Mesothelial cell of epicardium (in vitro differentiated cells): ENCODE measurements at places on chromosomes 16 and 17. TPM values are rescaled to one million over a fixed set of nuclear protein-coding genes. Genes with fewer than 3 reads are reported as not detected.

Gene CTRB2
- not detected in 3 replicates for total RNA-seq

Gene PPL
- total RNA-seq = 36.0 to 37.1 TPM (median 36.8 TPM) in 3 replicates

Gene CAVIN1
- 53.3 to 54.3 TPM (median 53.9 TPM) in 3 replicates for total RNA-seq

Gene OTOP2
- not detected in 3 replicates for total RNA-seq

Gene AFMID
- total RNA-seq = 24.1 to 32.3 TPM (median 27.6 TPM) in 3 replicates

Gene NUPR1
- total RNA-seq = 12.3 to 13.9 TPM (median 13.3 TPM) in 3 replicates

Gene ZPBP2
- total RNA-seq = not detected in 3 replicates

Gene FSCN2
- total RNA-seq = 13.0 to 17.3 TPM (median 13.3 TPM) in 3 replicates

Gene KIAA0753
- total RNA-seq = 36.1 to 45.3 TPM (median 41.1 TPM) in 3 replicates

Gene C17orf67
- 3.5 to 3.9 TPM (median 3.8 TPM) in 3 replicates for total RNA-seq

- H3K27me3 ChIP-seq = peaks cover 25% of the 10 kb centered on the region
- H3K36me3 ChIP-seq = no peaks in the 10 kb centered on the region
- H3K4me3 ChIP-seq = no peak overlapping the region
Observed at GRCh38 chr17:3688852-3689261, 7.1 kb downstream of the P2RX5 start.

- H3K27ac ChIP-seq = no peak overlapping the region
- peaks cover 16% of the 10 kb centered on the region for H3K27me3 ChIP-seq
- DNase-seq = no peak
- no peak overlapping the region for H3K4me3 ChIP-seq
Observed at GRCh38 chr17:34067011-34067410, 188.1 kb upstream of the CCL2 start.

DNA sequence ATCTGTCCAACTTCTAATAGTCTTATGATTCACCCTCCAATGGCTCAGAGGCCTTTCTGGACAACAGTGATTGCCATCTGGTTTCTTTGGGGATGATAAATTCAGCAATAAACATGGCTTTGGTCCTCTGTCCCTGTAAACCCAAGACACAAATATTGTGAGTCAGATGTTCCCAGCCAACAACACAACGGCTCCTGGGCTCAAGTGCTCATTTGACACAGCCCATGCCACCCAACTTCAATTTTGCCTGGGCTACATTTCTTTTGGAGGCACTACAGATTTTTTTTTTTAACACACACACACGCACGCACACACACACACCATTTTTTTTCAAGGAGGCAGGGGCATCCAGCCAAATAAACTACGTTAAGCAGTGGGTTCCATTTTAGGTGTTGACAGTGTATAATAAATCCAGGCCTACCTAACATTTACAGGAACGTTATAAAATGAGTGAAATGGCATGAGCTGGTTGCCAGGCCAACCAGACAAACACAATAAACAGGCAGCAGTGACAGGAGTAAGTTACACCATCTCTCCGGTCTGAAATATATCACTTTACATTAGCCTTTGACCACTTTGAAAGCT is 939.9 kb upstream of the SOX9 start:
- peaks cover 13% of the 10 kb centered on the region for H3K4me1 ChIP-seq
- no peaks in the 10 kb centered on the region for H3K27me3 ChIP-seq
- DNase-seq = no peak
- no peak overlapping the region for H3K4me3 ChIP-seq
- H3K36me3 ChIP-seq = no peaks in the 10 kb centered on the region
- peak overlapping the region; percentile 69 for H3K27ac ChIP-seq

DNA sequence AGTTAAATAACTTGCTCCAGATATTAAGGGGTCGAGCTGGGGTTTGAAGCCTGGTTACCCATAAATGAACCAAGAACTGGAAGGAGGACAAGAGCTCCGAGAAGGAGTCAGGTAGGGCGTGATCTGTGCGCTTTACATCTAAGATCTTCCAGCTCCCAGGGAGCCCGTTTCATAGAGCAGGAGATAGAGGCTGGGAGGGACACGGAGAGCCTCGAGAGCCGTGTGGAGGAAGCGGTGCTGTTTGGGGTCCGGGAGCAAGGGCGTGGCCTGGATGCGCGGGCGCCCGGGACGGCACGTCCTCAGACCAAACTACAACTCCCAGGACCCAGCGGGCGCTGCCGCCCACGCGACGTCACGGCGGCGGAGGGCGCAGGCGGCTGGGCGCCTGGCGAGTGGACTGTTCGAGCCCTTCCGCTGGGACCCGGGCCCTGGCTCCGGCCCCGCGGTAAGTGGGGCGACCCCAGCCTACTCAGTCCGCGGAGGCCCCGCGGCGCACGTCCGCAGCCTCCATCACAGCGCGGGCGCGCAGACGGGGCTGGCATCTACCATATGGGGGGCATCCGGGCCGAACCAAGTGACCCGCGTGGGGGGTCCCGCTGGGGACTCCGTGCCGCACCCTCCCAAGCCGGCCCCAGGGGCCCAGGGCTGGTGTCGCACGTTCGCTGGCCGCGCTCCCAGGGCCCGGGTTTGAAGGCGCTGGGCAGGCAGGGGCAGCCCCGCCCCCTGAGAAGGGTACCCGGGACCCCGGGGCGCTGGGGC is at the start of gene BCKDK:
TSS of gene BCKDK (plus strand) at position 352 of the 759 bp plus-strand sequence. CDS start 838 bp downstream, outside the sequence.
- no peak for DNase-seq

GRCh38 chr17:7538891-7539545 is 9.8 kb upstream of the TNFSF12 start:
- H3K27me3 ChIP-seq = peaks cover 18% of the 10 kb centered on the region
- no peaks in the 10 kb centered on the region for H3K36me3 ChIP-seq
- H3K4me1 ChIP-seq = no peaks in the 10 kb centered on the region
- no peak overlapping the region for H3K4me3 ChIP-seq

GRCh38 chr16:24051125-24051524 is 205.0 kb upstream of the CACNG3 start:
- DNase-seq = no peak
- no peaks in the 10 kb centered on the region for H3K36me3 ChIP-seq
- peaks cover 75% of the 10 kb centered on the region for H3K27me3 ChIP-seq
- H3K4me3 ChIP-seq = no peak overlapping the region

- peaks cover 15% of the 10 kb centered on the region for H3K36me3 ChIP-seq
- no peaks in the 10 kb centered on the region for H3K27me3 ChIP-seq
- DNase-seq = peak; percentile 47
Observed at GRCh38 chr16:21159281-21159951, 942 bp downstream of the LDAF1 start.

- H3K4me3 ChIP-seq = no peak overlapping the region
- peaks cover 20% of the 10 kb centered on the region for H3K4me1 ChIP-seq
- H3K27me3 ChIP-seq = peaks cover 1% of the 10 kb centered on the region
- no peaks in the 10 kb centered on the region for H3K36me3 ChIP-seq
Observed at GRCh38 chr16:12097523-12098428, 121.2 kb downstream of the SNX29 start.

DNA sequence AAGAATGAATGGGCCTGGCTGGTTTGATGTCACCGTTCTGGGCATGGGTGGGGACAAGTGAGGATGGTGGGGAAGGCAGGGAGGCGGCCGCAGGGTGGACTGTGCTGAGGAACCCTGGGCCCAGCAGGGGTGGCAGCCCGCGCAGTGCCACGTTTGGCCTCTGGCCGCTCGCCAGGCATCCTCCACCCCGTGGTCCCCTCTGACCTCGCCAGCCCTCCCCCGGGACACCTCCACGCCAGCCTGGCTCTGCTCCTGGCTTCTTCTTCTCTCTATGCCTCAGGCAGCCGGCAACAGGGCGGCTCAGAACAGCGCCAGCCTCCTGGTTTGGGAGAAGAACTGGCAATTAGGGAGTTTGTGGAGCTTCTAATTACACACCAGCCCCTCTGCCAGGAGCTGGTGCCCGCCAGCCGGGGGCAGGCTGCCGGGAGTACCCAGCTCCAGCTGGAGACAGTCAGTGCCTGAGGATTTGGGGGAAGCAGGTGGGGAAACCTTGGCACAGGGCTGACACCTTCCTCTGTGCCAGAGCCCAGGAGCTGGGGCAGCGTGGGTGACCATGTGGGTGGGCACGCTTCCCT is 6.5 kb upstream of the SERPINF1 start:
- no peak for DNase-seq
- no peaks in the 10 kb centered on the region for H3K27me3 ChIP-seq
- no peaks in the 10 kb centered on the region for H3K36me3 ChIP-seq
- H3K4me1 ChIP-seq = peaks cover 7% of the 10 kb centered on the region

- no peak for DNase-seq
- H3K27me3 ChIP-seq = peaks cover 4% of the 10 kb centered on the region
- peaks cover 4% of the 10 kb centered on the region for H3K4me1 ChIP-seq
- no peak overlapping the region for H3K4me3 ChIP-seq
Observed at GRCh38 chr16:17101646-17102045, 369.1 kb downstream of the XYLT1 start.

- peak overlapping the region; percentile 94 for H3K27ac ChIP-seq
- no peak for DNase-seq
- peak overlapping the region; percentile 23 for H3K4me3 ChIP-seq
- H3K4me1 ChIP-seq = peaks cover 18% of the 10 kb centered on the region
- no peaks in the 10 kb centered on the region for H3K27me3 ChIP-seq
Observed at GRCh38 chr17:76791053-76791980, 53.4 kb downstream of the MFSD11 start.

- H3K4me1 ChIP-seq = peaks cover 24% of the 10 kb centered on the region
- H3K27ac ChIP-seq = peak overlapping the region; percentile 53
Observed at GRCh38 chr17:38415250-38416194, 12.7 kb upstream of the ARHGAP23 start.

GRCh38 chr17:73390221-73390620 is 78.4 kb upstream of the CDC42EP4 start:
- no peak for DNase-seq
- H3K4me1 ChIP-seq = no peaks in the 10 kb centered on the region
- no peak overlapping the region for H3K4me3 ChIP-seq
- no peak overlapping the region for H3K27ac ChIP-seq
- peaks cover 4% of the 10 kb centered on the region for H3K36me3 ChIP-seq

- H3K27me3 ChIP-seq = no peaks in the 10 kb centered on the region
- H3K4me3 ChIP-seq = peak within 1 kb of the TSS; percentile 10
- H3K4me1 ChIP-seq = peaks cover 74% of the 10 kb centered on the region
- no peak for DNase-seq
- no peaks in the 10 kb centered on the region for H3K36me3 ChIP-seq
Observed at GRCh38 chr17:48530887-48531272, at the start of gene HOXB1. Gene HOXB1 (minus strand): TSS chr17:48531011. CDS start chr17:48530904, 107 bp downstream.

DNA sequence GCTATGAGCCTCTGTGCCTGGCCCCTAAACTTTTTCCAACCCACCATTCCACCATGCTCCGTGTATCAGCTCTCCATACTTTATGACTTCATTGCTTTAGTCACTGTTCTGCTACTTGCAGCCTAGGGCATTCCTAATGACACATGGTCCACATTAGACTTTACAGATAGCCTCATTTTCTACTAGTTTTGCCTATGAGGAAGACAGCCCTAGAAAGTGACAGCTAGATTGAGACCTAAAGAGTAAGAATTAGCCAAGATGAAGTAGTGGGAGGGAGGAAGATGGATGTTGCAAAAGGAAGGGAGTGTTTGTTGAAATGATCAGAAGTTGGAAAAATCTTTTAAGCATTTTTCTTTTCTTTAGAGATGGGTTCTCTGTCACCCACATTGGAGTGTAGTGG is 11.0 kb downstream of the C16orf54 start:
- H3K27me3 ChIP-seq = no peaks in the 10 kb centered on the region
- no peak overlapping the region for H3K4me3 ChIP-seq
- H3K36me3 ChIP-seq = no peaks in the 10 kb centered on the region
- peaks cover 7% of the 10 kb centered on the region for H3K4me1 ChIP-seq

- no peaks in the 10 kb centered on the region for H3K36me3 ChIP-seq
- no peak overlapping the region for H3K4me3 ChIP-seq
- no peak overlapping the region for H3K27ac ChIP-seq
- no peak for DNase-seq
- peaks cover 43% of the 10 kb centered on the region for H3K27me3 ChIP-seq
Observed at GRCh38 chr17:34389126-34389750, 26.2 kb upstream of the CCL1 start.

DNA sequence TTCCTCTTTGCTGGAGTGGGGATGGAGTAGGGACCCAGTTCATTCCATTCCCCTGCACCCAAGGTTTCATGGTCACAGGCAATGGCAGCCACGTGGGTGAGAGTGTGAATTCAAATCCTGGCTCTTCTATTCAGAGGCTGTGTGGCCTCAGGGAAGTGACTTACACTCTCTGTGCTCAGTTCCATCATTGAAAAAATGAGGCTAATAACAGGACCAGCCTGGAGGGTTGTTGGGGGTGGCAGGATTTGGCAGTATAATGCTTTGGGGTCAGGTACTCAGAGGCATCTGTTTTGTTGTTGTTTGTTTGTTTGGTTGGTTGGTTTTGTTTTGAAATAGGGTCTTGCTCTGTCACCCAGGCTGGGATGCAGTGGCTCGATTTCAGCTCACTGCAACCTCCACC is 2.2 kb upstream of the CRISPLD2 start:
- H3K27ac ChIP-seq = no peak overlapping the region
- H3K4me3 ChIP-seq = no peak overlapping the region
- DNase-seq = no peak
- no peaks in the 10 kb centered on the region for H3K36me3 ChIP-seq
- H3K27me3 ChIP-seq = peaks cover 20% of the 10 kb centered on the region
